ENCODE measurements at places on chromosomes 1 and 21. TPM values are rescaled to one million over a fixed set of nuclear protein-coding genes. Genes with fewer than 3 reads are reported as not detected.

Gene ADORA1
- total RNA-seq = 0.89 TPM

Gene PLEKHO1
- 75.8 TPM for total RNA-seq

Gene CYP4A22
- total RNA-seq = not detected

Gene TCHHL1
- not detected for total RNA-seq

Gene PRKCZ
- total RNA-seq = 14.3 TPM

Gene BRDT
- not detected for total RNA-seq

Gene DPM3
- 5.0 TPM for total RNA-seq

Gene CSRP1
- total RNA-seq = 897 TPM

Gene VASH2
- 4.4 TPM for total RNA-seq

Gene VCAM1
- total RNA-seq = 81.5 TPM

Gene RBP7
- total RNA-seq = not detected

Gene HUNK
- total RNA-seq = 0.98 TPM

Gene KRTAP19-3
- not detected for total RNA-seq

Gene BCAN
- total RNA-seq = not detected

Gene IL19
- not detected for total RNA-seq

Gene S100A3
- total RNA-seq = 9.0 TPM

Gene TRIM62
- total RNA-seq = 5.4 TPM

Gene BEST4
- total RNA-seq = not detected

Gene EPHA10
- total RNA-seq = not detected

Gene DMBX1
- total RNA-seq = 0.80 TPM

Gene SLC22A15
- 7.0 TPM for total RNA-seq

Gene FAM76A
- total RNA-seq = 8.9 TPM

Gene VPS13D
- total RNA-seq = 9.3 TPM

Gene FMO1
- not detected for total RNA-seq

Gene TIE1
- total RNA-seq = 50.3 TPM

Gene HES3
- not detected for total RNA-seq

Gene FMOD
- 0.03 TPM for total RNA-seq

Gene C8B
- total RNA-seq = not detected

Gene RNU1-4
- total RNA-seq = 306 TPM

Gene KIF17
- 0.06 TPM for total RNA-seq

Gene TAL1
- 0.60 TPM for total RNA-seq

Gene PPM1J
- total RNA-seq = 0.06 TPM

Gene SOD1
- 556 TPM for total RNA-seq

Gene COL24A1
- total RNA-seq = 0.09 TPM

Gene PRR9
- not detected for total RNA-seq

Gene HTR1D
- 3.1 TPM for total RNA-seq

Gene NR1I3
- total RNA-seq = not detected

Gene LCK
- not detected for total RNA-seq

Gene UBXN10
- 0.11 TPM for total RNA-seq

Gene ZNF593OS
- not detected for total RNA-seq

Gene SH3D21
- 1.1 TPM for total RNA-seq

Gene STYXL2
- total RNA-seq = not detected

Gene CITED4
- total RNA-seq = 5.8 TPM

Gene CRNN
- not detected for total RNA-seq

Gene SERPINC1
- total RNA-seq = not detected

Gene NTMT2
- not detected for total RNA-seq

Gene NOTCH2
- total RNA-seq = 101 TPM

Gene ANKRD35
- not detected for total RNA-seq

Gene SMIM1
- not detected for total RNA-seq

Gene TXNIP
- total RNA-seq = 2.6 TPM

Gene ICOSLG
- total RNA-seq = 0.21 TPM

Gene FGGY
- 15.2 TPM for total RNA-seq

Gene UTS2
- total RNA-seq = not detected

Gene PLA2G2F
- total RNA-seq = not detected

Gene GJA9
- total RNA-seq = not detected

Gene KRTAP12-2
- total RNA-seq = not detected

Gene GPR137B
- total RNA-seq = 4.6 TPM
